ENCODE measurements at places on chromosomes 12 and 14.

DNA sequence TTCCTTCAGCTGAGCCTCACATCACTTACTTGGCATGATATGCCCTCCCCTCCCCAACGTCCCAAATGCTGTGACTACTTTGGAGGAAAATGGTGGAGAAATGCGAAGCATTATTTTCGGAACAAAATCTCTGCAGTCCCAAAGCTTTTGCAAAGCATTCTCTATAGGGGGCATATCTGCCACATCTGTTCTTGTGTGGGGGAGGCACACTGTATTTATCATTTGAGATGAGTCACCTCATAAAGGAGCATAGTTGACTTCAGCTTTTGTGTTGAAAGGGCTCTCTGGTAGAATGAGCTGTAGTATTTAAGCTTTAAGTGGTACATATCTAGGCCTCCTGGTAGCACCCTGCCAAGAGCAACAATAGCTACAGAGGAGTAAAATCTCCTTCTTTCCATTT is 447.5 kb downstream of the ADAMTS20 start:
- peak; percentile 42 for DNase-seq

GRCh38 chr14:32413967-32414640 is 85.0 kb downstream of the AKAP6 start:
- DNase-seq = no peak

DNA sequence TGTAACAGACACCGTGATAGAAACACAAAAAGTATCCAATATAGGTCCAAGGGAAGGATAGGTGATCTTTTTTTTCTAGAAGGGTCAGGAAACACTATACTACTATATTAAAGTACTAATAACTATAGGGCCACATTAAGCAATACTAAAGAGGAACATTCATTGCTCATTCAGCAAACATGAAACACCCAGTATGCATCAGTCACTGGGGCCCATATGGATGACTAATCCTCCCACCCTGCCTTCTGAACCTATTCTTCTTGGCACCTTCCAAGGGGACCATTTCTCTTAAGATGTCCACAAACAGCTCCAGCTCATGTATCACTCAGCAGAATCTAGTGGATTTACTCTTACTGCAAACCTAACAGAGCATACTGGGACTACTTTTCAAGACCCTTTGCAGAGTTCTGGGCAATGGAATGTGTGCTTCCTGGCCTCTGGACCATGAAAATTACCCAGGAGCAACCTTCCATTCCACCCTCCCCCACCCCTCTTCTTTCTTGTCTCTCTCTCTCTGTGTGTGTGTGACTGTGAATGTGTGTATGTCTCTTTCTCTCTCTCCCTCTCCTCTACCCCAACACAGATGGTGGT is 187.9 kb downstream of the EPS8 start:
- no peak for DNase-seq

DNA sequence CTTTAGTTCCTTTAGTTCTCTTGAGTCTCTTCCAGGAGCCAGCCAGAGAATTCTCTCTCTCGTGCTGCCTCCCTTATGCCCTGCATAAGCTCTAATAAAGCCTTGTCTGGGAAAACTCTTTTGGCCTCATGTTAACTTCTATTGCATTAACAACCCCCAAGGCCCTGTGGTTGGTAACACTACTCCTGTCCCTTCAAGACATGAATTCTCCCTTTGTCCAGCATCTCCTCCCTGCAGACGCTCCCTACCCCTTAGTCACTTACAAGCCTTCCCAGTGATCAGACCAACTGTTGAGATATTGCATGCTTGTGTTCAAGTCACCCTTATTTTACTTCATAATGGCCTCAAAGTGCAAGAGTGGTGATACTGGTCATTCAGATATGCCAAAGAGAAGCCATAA is 12.1 kb downstream of the LTBR start:
- DNase-seq = peak; percentile 93

DNA sequence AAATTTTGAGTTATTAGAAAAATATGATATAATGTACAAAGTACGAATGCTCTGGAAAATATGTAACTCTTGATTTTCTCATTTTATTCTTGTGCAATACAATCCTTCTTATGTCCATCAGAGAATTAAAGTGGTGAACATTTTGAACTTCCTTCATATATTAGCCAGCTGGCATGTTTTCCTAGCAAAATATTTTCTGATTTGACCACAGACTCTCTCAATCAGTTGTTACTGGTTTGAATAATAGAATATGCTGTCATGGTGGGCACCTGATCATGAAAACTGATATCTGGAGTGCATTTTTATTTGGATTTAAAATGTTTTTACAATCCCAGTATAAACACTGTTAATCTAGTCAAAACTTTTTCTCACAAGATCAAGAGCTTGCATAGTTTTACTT is 24.2 kb downstream of the PARPBP start:
- no peak for DNase-seq

DNA sequence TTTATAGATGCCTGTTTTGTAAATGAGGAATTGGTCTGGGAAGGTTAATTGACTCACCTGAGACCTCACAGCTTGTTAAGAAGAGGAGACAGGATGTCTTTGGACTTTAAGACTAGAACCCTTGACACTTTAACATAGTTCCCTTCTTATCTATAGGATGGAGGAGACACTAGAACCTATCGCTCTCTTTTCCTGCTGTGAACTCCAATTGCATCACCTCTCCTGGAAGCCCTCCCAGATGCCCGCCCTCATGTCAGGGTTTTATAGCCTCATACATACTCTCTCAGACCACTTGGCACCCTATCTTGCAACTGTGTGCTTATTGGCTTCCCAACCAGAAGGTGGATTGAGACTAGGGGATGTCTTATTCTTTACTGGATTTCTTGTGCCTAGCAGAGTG is 2.5 kb upstream of the CTDSP2 start:
- DNase-seq = no peak

- peak; percentile 78 for DNase-seq
Measured at GRCh38 chr14:95483309-95484165, 32.9 kb downstream of the SYNE3 start.

- DNase-seq = no peak
Measured at GRCh38 chr12:70839544-70839943, 81.0 kb downstream of the PTPRR start.

GRCh38 chr14:100471441-100472093 is 115.7 kb downstream of the BEGAIN start:
- no peak for DNase-seq

- no peak for DNase-seq
Measured at GRCh38 chr12:30188602-30189326, 405.0 kb upstream of the TMTC1 start.

GRCh38 chr12:110330544-110330943 is 49.5 kb downstream of the ATP2A2 start:
- DNase-seq = no peak

DNA sequence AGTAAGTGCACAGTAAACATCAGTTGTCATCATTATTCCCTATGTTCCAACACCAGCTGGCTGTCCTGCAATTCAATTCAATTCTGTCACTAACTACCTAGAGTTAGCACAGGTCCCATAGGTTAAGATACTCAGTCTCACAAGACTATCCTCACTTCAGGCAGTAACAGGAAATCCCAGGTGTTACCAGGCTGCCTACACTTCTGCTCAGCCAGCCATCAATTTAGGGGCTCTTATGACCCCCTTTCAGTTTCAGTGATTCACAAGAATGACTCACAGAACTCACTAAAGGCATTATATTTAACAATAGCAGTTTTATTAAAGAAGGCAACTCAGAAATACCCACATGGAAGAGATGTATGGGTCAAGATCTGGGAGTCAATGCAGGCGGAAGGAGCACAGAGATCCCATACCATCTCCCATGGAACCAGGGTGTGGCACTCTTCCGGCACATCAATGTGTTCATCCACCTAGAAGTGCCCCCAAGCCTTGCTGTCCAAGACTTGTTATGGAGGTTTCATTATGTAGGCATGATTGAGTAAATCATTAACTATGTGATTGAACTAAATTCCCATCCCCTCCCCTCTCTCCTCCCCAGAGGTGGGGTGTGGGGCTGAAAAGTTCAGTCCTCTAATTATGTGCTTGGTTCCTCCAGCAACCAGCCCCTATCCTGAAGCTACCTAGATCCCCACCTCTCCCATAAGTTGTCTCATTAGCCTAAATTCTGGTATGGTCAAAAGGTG is 120.8 kb upstream of the WSCD2 start:
- DNase-seq = no peak

DNA sequence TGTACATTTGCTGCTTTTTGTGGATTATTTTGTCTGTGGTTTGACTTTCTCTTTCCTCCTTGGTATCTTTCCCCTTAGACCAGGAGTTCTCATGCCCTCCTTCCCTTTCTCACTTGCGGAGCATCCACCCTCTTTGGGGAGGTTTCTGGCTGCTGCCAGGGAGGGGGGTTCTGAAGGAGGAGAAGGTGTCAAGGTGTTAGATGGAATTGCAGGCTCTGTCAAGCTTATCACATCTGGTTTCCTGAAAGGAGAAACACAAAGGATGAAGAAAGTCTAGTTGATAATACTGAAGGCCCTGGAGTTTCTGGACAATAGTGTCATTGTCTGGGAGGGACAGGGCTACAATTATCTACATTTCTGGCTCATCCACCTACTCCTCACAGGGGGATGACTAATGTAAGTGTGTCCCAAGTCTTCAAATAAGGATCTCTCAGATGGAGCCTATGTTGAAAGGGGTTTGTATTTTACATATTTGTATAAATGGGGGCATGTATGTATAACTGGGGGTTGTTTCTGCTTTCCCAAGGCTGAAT is 217.3 kb upstream of the CCDC196 start:
- peak; percentile 96 for DNase-seq

GRCh38 chr14:38409071-38409705 is 153.3 kb upstream of the CLEC14A start:
- DNase-seq = no peak

DNA sequence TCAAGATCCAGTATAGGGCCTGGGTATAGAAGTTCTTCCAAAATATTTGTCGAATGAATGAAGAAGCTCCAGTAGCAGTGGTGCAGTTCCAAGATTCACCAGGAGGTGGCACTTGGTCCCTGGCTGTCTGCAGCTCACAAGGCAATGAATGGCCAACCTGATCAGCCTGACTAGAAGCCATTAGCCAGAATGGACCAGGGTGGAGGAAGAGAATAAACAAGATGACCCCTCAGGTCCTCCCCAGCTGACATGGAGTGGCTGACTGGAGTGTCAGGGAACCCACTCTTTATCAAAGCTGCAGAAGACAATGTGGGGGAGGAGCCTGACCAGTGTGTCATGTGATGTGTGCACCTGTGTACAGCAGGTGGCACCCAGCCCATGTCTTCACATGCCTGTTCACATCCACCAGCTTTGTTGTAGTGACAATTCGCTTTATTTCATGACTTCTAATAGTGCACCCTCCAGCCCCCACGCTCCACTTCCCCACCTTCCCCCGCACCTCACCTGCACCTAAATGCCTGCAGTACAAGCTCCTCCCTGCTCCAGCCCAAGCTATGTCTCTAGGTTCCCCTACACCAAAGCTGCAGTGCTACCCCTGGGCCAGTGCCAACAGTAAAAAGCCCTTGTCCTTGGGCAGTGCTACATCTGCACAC is 3.0 kb downstream of the LTBP2 start:
- DNase-seq = peak; percentile 53

DNA sequence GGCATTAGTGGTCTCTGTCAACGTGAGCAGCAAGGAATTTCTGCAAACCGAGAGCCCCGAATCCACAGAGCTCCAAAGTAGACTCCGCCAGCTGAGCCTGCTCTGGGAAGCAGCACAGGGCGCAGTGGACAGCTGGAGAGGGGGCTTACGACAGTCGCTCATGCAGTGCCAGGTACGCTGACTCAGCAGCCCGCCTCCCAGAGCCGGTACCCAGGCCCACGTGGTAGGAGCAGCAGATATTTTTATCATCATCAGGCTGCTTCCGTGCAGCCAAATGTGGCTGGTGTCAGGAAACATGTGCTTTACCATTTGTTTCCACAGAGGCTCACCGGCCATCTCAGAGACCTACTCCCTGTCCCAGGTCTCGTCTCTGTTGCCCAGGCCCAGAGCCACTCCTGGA is 73.7 kb downstream of the ESR2 start:
- DNase-seq = no peak

GRCh38 chr12:90390947-90391346 is 564.0 kb downstream of the CCER1 start:
- DNase-seq = no peak

DNA sequence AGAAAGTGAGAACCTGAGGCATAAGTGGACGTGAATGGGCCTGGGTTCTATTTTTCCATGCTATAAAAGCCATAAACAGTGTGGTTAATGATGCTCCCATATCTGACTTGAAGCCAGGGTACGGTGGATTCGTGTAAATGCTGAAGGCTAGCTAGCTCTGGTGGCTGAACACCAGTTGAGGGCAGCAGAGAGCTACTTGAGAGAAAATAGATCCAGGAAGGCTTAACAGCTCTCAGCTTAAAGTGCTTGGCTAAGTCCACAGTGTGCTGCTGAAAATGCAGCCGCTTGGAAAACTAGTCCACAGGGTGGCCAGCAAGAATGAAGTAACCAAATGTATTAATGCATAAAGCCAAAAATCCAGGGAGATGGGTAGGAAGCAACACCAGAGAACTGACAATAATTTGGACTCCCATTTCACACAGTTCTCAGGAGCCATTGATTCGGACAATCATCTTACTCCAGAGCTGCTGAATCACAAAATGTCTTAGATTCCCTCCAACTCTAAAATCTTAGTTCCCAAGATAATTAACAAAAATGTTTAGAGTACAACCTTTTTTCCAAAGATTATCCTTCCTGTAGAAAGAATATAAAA is 15.0 kb upstream of the FOXG1 start:
- DNase-seq = peak; percentile 72

DNA sequence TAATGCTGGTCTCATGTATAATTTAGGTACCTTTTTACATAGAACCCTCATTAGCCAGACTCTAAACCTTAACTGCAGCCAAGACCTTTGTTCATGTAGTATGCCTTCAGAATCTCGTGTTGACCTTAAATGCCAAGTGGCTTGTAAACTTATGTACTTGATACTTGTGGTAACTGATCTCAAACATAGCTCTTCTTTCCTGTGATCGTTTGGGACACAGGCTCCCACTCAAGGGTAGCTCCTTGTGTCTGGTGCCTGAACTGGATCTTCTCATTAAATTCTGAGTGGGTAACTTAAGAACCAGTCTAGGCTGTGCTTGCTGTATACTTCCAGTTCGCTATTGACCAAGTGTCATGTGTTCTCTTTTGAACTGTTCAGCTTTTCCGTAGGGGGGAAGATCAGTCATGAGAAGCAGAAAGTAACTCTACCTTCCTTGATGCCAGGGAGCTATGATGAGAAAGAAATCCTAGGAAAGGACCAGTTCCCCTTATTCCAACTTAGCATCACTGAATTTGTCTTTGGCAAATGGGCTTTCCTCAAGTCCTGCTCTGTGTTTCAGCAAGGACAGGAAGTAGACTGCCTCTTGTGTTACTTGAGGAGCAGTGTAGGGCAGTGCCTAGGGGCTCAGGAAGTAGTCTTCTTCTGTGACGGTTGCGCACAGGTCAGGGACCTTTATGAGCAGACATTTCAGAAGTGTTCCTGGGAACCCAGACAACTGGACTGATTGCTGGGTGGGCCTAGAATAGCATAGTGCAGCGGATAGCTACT is 2.5 kb downstream of the LGALS3 start:
- peak; percentile 61 for DNase-seq

DNA sequence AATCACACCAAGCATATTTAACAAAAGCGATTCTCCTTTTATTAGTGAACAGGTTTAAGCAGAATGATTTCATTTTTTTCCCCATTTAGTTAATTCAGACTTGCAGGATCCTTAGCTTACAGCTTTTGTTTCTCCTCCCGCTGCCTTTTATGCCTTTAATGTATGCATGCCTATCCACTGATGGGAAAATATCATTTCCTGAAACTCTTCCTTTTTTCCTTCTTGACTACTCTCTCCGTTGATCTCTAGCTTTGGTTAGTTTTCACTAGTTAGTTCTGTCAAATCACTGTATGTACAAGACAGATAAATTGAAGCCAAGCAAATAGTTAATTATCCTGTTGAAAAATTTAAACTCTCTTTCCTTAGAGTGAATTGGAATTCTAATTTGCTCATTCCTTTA is 26.3 kb downstream of the NKX2-1 start:
- DNase-seq = no peak

GRCh38 chr12:5499566-5500330 is 67.8 kb downstream of the NTF3 start:
- DNase-seq = no peak

Data from COLO829 (cell line).